A549 treated with dexamethasone at 1 μM for 4 hours (cell line): ENCODE measurements at places on chromosomes 3 and 15. TPM values are rescaled to one million over a fixed set of nuclear protein-coding genes. Genes with fewer than 3 reads are reported as not detected.

Gene COL6A5
- not detected in 5 replicates for total RNA-seq

Gene COLQ
- 0.12 to 0.36 TPM (median 0.28 TPM) in 5 replicates for total RNA-seq

Gene THRB
- 1.3 to 2.5 TPM (median 1.6 TPM) in 5 replicates for total RNA-seq

Gene SI
- total RNA-seq, result not detected in 5 replicates

Gene ISY1
- total RNA-seq, result 17.5 to 21.9 TPM (median 20.2 TPM) in 5 replicates

Gene CRBN
- 23.9 to 27.2 TPM (median 25.4 TPM) in 5 replicates for total RNA-seq

Gene ZDHHC23
- total RNA-seq, result 2.4 to 4.0 TPM (median 3.5 TPM) in 5 replicates

Gene PPP2R3A
- 1.4 to 2.6 TPM (median 2.1 TPM) in 5 replicates for total RNA-seq

Gene GATM
- 2.0 to 2.8 TPM (median 2.3 TPM) in 5 replicates for total RNA-seq

Gene CPEB1
- 2.0 to 4.0 TPM (median 3.3 TPM) in 5 replicates for total RNA-seq

Gene RARB
- 6.8 to 16.5 TPM (median 11.8 TPM) in 5 replicates for total RNA-seq

Gene RAD51
- total RNA-seq, result 17.7 to 23.7 TPM (median 20.5 TPM) in 5 replicates

Gene SAMMSON
- total RNA-seq, result not detected in 5 replicates

Gene CAPN3
- 0.22 to 0.59 TPM (median 0.32 TPM) in 4 of 5 replicates, not detected in the other for total RNA-seq

Gene LSG1
- total RNA-seq, result 27.9 to 35.3 TPM (median 32.8 TPM) in 5 replicates

Gene EPHB1
- 0.07 to 0.24 TPM (median 0.09 TPM) in 4 of 5 replicates, not detected in the other for total RNA-seq

Gene CCDC54
- not detected in 5 replicates for total RNA-seq

Gene SPSB4
- total RNA-seq, result 0.10 to 0.25 TPM (median 0.16 TPM) in 5 replicates

Gene FBXW12
- total RNA-seq, result not detected in 5 replicates

Gene CTXN2
- total RNA-seq, result 0.02 to 0.05 TPM (median 0.03 TPM) in 3 of 5 replicates, not detected in the others

Gene SERINC4
- 0.06 to 0.15 TPM (median 0.09 TPM) in 5 replicates for total RNA-seq

Gene SLC9C1
- total RNA-seq, result not detected in 5 replicates

Gene ZIC4
- total RNA-seq, result not detected in 5 replicates

Gene ALAS1
- total RNA-seq, result 42.1 to 49.2 TPM (median 46.6 TPM) in 5 replicates

Gene THSD4
- 21.1 to 32.4 TPM (median 29.6 TPM) in 5 replicates for total RNA-seq

Gene FSTL1
- total RNA-seq, result 44.5 to 74.3 TPM (median 60.0 TPM) in 5 replicates

Gene POPDC2
- total RNA-seq, result 0.13 to 0.95 TPM (median 0.23 TPM) in 5 replicates

Gene KY
- total RNA-seq, result 0.06 to 0.13 TPM (median 0.09 TPM) in 5 replicates

Gene TRPM1
- total RNA-seq, result not detected in 5 replicates

Gene IFT122
- total RNA-seq, result 8.6 to 13.5 TPM (median 12.0 TPM) in 5 replicates

Gene TEX55
- total RNA-seq, result not detected in 5 replicates

Gene ALCAM
- 84.4 to 130 TPM (median 108 TPM) in 5 replicates for total RNA-seq

Gene GOLGA6L7
- not detected in 5 replicates for total RNA-seq

Gene RLBP1
- not detected in 5 replicates for total RNA-seq
